Activated naive CD4-positive, alpha-beta T cell (primary cell): ENCODE measurements at places on chromosomes 7 and 10.

GRCh38 chr7:8906396-8907075 is 473.1 kb downstream of the NXPH1 start:
- no peak for DNase-seq

- DNase-seq, result no peak
Observed at GRCh38 chr7:33388332-33388731, 259.0 kb downstream of the BBS9 start.

- no peak for DNase-seq
Observed at GRCh38 chr10:20277820-20278219, 461.6 kb downstream of the PLXDC2 start.

- no peak for DNase-seq
Observed at GRCh38 chr10:45278860-45279498, 36.4 kb downstream of the OR13A1 start.

GRCh38 chr7:157791261-157791660 is 454.5 kb downstream of the DNAJB6 start:
- DNase-seq, result no peak

- no peak for DNase-seq
Observed at GRCh38 chr10:104872691-104873090, 231.6 kb downstream of the SORCS3 start.

DNA sequence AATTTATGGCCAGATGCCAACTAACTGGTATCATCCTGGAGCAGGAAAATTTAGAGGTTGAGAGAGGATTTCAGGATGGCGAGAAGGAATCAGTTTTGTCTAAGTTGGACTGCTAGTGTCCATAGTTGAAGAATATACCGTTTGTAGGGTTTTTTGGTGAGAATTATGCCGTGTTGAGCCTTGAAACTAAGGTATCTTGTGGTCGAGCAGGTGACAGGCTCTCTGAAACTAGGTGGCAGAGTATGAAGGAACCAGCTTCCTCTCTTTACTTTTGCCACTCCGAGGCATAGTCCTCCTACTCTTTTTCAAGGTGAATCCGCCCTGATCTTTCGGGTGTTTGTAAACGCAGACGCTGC is 9.7 kb downstream of the MDFIC start:
- DNase-seq, result no peak

DNA sequence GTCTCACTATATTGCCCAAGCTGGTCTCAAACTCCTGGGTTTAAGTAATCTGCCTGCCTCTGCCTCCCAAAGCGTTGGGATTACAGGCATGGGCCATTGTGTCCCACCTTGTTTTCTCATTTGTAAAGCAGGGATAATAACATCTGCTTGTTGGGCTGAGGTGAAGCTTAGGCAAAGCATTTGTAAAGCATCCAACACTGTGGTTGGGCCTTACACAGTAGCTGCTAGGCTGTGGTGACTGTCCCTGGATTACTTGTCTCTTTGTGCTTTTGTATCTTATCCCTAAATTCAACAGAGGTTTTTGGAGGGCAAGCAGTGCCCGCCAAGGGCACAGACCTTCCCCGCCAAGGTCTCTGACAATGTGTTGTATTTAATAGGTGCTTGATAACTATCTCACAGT is 14.3 kb downstream of the HKDC1 start:
- no peak for DNase-seq

DNA sequence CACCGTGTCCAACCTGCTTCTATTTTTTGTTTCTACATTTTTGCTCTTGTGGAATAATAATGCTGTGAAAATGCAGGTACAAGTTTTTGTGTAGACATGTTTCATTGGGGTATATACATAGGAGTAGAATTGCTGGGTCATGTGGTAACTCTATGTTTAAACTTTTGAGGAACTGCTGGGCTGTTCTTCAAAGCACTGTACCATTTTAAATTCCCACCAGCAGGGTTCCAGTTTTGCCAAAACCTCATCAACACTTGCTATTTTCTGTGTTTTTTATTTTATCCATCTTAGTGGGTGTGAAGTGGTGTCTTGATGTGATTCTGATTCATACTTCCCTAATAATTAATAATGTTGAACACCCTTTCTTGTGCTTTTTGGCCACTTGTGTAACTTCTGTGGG is 138.6 kb downstream of the RGS10 start:
- no peak for DNase-seq

DNA sequence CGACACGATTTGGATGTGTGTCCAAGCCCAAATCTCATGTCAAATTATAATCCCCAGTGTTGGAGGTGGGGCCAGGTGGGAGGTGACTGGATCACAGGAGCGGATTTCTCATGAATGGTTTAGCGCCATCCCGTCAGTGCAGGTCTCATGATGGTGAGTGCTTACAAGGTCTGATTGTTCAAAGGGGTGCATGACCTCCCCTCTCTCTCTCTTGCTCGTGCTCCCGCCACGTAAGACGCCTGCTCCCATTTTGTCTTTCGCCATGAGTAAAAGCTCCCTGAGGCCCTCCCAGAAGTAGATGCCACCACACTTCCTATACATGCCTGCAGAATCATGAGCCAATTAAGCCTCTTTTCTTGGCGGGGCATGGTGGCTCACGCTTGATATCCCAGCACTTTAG is 71.5 kb upstream of the NANOS1 start:
- no peak for DNase-seq

GRCh38 chr10:102434394-102435132 is 2.2 kb upstream of the CUEDC2 start:
- DNase-seq, result no peak

DNA sequence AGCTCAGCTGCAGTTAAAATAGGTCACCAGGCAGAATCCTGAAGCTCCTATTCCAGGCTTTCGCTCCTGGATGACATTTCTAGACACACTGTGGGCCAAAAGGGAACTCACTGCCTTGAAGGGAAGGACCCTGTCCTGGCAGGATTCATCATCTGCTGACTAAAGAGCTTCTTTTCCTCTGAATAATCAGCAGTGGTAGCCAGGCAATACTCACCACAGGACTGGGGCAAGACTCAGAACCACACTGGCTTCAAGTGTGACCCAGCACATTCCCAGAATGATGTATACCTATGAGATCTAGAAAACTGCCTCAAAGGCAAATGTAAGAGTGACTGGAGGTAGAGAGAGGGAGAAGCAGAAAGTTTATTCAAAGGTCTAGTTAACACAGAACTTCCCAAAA is 29.5 kb upstream of the EBF3 start:
- no peak for DNase-seq

GRCh38 chr7:132899833-132900232 is 182.1 kb downstream of the CHCHD3 start:
- DNase-seq, result no peak

- no peak for DNase-seq
Observed at GRCh38 chr7:156034397-156034796, 222.1 kb upstream of the SHH start.

DNA sequence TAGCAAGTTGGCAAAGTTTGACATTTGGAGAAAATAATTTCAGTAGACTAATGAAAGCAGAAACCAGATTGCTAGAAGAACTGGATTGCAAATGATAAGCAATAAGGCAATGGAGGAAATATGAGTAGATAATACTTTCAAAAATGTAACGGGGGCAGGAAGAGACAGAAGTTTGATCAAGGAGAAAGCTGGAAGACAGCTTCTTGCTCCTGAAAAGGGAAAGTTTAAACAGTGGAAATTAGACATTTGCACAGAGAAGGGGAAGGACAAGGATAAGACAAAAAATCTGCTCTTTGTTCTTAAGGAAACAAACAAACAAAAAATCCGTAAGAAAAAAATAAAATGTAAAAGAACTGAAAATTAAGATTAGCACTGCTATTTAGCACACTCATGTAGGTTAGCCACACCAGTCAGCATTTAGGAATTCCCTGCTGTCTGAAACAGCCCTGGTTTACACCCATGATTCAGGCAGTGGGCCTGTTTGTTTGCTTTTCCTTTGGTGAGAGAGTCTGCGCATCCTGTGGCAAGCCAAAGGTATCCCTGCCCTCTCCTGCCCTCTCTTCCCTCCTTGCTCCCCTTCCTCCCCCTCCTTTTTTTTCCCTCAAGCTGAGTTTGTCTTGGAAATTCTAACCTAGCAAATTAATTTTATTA is 104.3 kb upstream of the CAV2 start:
- no peak for DNase-seq

GRCh38 chr7:132498319-132498718 is 78.0 kb downstream of the PLXNA4 start:
- no peak for DNase-seq

- DNase-seq, result no peak
Observed at GRCh38 chr10:3805201-3805790, 20.3 kb upstream of the KLF6 start.

DNA sequence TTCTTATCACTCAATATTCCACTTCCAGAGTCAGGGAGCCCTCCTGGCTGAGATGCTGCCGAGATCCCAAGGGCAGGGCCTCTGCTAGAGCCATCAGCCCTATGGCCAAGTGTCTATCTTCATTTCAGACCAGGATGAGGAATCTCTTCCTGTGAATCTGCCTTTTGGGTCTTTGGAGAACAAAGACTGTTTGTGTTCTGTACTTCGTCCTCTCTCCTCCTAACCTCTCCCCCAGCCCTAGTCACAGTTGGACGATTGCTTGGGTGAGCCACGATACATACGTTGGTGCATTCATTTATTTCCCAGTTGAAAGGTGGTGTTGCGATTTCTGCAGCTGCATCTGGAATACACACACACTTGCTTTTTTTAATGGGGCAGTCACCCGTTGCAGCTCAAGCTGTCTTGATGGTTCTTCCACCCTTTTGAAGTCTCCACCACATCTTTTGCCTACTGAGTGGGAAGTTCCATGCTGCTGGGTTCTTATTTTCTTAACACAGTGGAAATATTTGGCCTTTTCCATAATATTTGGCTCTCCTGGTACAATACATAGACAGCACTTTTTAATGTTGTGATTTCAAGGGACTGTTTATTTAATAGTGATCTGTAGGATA is 26.7 kb downstream of the SH3PXD2A start:
- no peak for DNase-seq

GRCh38 chr7:26153241-26153822 is 1.3 kb downstream of the NFE2L3 start:
- no peak for DNase-seq

DNA sequence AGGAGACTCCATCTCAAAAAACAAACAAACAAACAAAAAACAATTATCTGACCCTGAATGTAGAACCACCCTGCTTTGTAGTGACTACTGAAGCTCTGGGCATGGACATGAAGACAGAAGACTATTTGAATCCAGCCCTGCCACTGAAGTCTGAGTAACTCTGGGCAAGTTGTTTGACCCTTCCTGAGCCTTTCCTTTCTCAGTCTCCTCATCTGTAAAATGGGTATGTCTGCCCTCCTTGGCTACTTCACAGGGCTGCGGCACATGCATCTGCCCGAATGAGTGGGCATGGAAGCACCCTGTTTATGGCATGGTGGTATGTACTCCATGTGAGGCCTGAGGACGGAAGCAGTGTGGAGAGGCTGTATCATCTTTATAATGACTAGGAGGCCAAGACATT is 22.2 kb upstream of the MALSU1 start:
- DNase-seq, result no peak

DNA sequence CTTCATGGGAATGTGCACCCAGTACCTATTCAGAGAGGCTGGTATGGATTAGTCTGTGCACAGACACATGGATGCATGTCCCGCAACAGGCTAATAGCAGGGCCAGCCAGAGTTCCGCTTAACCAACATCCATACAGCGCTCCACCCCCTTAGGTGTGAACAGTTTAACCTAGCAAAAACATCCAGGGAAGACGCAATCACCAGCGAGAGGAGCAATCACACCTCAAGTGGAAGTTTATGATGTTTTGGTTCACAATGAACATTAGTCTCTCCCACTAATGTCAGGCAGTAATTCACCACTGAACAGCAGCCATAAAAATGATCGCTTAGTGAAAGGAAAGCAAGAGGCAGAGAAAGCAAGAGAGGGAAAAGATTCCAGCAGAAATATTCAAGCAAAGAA is 91.1 kb downstream of the PLXNA4 start:
- no peak for DNase-seq
